ENCODE measurements at places on chromosomes 11 and 22.

DNA sequence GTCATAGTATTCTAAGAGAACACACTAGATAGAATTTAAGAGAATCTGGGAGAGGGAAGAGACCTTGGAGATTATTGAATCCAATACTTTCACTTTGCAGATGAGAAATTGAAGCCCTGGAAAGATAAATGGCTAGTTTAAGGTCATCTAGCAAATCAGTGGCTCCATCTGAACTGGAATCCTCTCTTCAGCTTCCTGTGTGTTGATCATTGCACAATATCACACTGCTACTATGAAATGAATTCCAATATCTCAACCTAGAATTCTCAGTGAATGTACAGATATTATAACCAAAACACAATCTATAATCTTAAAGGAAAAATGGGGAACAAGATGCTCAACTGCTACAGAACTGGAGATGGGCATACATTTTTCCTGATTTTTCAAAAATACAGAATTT is 44.1 kb downstream of the DCUN1D5 start:
- no peak for DNase-seq

- DNase-seq, result no peak
Observed at GRCh38 chr11:117528097-117528721, 200.6 kb downstream of the CEP164 start.

GRCh38 chr11:113278925-113279324 is 35.5 kb upstream of the TTC12 start:
- DNase-seq, result no peak

DNA sequence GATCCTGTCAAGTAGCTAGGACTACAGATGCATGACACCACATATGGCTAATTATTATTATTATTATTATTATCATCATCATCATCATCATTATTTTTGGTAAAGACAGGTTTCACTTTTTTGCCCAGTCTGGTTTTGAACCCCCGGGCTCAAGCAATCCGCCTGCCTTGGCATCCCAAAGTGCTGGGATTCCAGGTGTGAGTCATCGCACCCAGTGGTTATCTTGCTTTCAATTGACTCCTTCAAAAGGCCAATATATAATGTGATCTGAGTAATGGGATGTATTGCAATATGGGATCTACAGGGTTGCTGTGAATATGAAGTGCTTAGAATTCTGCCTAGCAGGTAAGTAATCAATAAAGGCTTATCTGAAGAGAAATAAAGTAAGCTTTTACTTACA is 221.2 kb downstream of the SBF2 start:
- no peak for DNase-seq

DNA sequence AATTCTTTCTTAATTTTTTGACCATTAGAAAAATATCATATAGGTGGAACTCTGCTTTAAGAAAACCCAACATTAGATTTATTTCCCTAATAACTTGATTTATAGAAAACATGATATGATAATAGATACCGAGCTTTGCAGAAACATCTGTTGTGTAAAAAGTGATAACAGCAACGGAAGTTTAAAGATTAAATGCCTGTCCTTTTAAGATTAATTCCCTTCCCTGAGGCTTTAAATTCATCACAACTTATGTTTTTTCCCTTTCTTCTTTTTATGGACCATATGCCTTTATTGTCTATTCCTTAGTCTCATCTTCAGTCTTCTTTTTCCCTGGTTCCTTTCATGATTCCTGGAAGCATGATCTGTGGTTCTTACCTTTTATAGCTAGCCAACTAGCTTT is 1.9 kb downstream of the USP47 start:
- DNase-seq, result no peak

- DNase-seq, result peak; percentile 35
Observed at GRCh38 chr11:62611705-62612365, 740 bp downstream of the EML3 start.

GRCh38 chr11:606245-606644 is 9.5 kb downstream of the IRF7 start:
- no peak for DNase-seq

- DNase-seq, result no peak
Observed at GRCh38 chr11:75400146-75400865, 988 bp downstream of the RPS3 start.

DNA sequence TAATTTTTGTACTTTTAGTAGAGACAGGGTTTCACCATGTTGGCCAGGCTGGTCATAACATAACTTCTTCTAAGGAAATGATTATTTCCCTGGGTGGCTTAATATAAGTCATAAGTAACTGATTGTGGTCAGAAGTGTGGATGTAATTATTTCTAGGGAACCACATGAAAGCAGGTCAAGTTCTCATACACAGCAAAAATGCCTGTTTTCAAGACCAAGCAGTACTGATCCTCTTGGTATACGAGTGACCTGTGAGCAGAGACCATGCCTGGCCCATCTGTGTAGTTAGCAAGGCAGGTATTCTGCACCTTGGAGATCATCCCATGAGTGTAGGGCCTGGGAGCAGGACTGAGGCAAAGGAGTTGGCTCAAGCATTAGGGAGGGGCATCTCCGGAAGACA is 32.5 kb upstream of the NUCB2 start:
- DNase-seq, result no peak

DNA sequence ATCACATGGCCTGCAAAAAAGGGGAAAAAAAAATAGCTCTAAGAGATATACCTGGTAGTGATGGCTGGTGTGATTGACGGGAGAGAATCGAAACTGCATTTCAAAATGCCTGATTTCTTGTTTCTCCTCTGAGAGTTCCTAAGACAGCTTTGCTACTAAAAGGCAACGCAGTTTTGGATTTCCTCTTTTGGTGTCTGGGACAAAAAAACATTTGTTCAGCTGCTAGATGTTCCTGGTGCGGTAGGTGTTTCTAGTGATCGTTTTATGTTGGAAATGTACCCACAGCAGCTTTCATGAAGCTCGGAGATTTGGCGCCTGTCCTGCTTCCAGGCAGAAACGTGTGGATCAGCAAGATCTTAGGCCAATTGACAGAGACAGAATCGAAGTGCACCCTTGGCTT is 18.1 kb downstream of the P2RX3 start:
- no peak for DNase-seq

- DNase-seq, result no peak
Observed at GRCh38 chr22:29141078-29141688, 64.5 kb upstream of the EMID1 start.

- no peak for DNase-seq
Observed at GRCh38 chr11:97516688-97517087, 1126.9 kb downstream of the JRKL start.

- no peak for DNase-seq
Observed at GRCh38 chr11:126319374-126319740, 15.5 kb downstream of the DCPS start.

- DNase-seq, result peak; percentile 16
Observed at GRCh38 chr11:8080674-8081590, at the start of gene TUB. Gene TUB, plus strand, starts transcription at chr11:8081211. Its CDS starts 300 bp downstream, at chr11:8081511.

DNA sequence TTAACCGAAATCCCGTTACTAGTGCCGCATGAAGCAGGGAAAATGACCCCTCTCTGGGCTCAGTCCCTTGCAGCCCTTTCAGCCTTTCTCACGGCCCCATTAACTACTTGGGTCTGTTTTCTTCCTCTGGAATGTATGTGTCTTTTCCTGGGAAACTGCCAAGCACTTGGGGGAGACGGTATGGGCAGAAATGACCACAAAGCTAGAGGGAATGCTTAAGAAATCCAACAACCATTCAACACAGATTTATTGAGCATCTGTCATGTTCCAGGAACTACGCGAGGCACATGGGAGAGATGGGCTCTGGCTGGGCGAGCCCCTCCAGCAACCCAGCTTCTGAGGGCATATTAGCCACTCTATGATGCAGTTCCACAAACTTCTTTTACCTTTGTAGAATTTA is 462.6 kb downstream of the BUD13 start:
- no peak for DNase-seq

DNA sequence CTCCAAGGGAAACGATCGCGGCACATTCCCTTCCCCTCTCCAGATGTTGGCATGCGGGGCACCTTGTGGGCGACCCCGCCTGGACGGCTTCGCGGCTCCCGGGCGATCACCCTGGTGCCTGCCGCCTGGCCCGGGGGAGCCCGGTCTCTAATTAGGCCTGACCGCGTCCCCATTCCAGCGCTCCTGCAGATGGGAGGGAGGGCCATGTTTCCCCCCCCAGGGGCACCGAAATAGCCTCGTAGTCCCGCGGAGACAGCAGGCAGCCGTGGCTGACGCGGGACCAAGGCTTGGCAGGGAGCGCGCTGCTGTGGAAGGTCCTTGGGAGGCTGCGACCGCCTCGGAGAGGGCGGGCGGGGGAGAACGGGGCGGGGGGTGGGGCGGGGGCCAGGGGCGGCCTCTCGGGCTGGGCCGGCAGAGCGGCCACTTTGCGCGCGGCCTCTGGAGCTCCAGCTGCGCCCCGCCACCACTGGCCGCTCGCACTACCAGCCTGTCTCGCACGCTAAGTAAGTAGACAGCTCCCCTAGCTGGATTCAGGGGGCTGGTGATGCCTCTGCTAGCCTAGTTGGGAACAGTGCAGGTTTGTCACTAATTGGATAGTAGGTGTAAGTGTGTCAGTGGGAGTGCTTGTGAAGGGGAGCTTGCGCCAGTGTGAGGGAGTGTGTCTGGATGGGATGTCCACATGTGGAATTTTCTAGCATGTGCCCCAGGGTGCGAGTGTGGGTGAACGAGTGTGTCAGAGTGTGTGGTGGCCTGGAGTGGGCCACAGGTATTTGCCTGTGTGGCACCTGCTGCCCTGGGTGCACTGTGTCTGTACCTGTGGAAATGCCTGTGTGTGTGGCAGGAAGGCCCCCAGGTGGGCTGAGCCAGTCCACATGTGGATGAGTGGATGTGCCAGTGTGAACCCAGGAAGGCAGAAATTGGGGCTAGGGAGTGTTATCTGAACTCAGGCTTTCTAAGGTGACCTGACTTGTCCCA is at the start of gene INSC:
Gene INSC (plus strand): TSS at position 423 of the 975 bp plus-strand sequence. CDS start 34,252 bp downstream, outside the sequence.
- DNase-seq, result peak; percentile 7

- DNase-seq, result no peak
Observed at GRCh38 chr11:79043726-79044125, 397.1 kb downstream of the TENM4 start.

DNA sequence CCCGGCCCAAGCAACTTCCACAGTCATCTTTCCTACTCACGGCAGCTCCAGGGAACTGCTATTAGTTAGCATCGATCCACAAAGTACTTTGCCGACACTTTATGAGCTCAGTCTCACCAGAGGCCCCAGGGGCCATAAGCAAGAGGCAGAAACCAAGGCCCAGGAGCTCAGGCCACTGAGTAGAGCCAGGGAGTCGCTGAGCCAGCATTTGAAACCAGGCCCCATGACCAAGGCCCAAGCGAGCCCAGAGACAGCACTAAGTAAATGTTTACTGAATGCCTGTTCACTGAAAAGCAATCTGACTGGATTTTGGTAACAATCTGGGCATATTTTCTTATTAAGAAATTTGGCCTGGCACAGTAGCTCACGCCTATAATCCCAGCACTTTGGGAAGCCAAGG is 43.3 kb downstream of the ARRB1 start:
- no peak for DNase-seq

DNA sequence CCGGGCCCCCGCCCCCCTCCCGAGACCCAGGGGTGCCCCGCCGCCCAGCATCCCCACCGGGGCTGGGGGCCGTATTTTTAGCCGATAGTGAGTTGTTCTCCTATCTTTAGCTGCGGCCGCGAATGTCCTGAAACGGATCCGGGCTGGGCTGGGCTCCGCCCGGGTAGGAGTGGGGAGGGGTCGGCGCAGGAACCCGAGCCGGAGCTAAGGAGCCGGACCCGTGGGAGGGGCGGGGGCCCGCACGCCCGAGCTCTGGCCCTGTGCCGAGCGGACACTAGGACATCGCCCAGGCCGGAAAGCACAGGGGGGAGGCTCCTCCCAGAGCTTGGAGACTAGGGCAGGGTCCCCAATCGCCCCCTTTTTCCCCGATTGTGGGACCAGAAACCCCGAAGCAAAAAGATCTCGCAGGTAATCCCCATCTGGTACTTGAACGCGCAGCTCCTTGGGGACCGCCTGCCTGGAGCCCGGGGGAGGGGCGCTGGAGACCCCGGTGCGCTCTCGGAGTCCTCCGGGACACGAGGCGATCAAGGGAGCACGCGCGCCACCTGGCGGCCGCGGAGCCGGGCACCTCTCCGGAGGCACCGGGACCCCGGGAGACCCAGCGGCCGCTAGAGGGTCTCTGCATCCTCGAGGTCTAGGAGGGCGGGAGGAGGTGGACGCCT is 669 bp downstream of the CDC42EP2 start:
- peak; percentile 93 for DNase-seq

DNA sequence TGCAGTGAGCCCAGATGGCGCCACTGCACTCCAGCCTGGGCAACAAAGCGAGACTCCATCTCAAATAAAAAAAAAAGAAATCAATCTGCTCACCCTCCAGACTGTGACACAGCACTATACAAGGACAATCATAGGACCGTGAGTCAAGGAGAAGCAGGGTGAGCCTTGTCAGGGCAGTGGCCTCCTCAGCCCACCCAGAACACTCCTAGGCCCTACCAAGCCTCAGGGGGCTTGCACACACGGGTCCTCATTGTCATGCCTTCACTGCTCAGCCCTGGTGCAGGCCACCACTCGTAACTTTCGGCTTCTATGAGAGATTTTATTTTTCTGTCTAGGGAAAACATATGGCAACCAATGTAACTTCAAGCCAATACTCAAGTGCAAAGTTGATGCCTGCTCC is 35.8 kb downstream of the DGCR2 start:
- no peak for DNase-seq
